ENCODE measurements at places on chromosomes 11 and 22.

DNA sequence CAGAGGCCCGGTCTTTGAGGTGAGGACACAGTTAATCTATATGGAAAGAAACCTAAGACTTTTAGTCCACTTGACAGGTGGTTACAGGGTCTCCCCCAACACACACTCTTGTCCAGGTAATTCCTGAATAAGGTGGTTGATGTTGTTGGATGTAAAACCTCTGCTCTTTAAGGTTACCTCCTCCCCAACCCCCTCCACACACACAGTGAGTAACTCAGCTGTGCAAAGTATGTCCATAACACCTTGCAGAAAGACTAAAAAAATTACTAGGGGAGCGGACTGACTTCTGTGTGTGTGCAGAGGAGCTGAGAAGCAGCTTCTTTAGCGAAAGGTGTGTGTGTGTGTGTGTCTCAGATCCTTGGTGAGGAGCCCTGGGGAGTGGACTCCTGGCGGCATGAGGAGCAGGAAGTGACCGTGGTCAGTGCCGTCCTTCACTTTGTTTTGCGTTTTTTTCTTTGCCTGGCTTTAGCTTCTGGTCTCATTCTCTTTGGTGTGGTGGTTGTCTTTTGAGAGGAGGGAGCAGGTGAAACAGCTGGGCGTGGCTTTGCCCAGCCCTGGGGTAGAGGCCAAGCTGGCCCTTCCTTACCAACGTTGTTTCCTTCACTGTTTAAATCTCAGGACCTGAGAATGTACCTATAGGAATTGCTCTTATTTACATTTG lies 1.7 kb downstream of the ZBED4 start:
- no peak for DNase-seq

GRCh38 chr11:118705111-118705741 lies 25.8 kb upstream of the TREH start:
- DNase-seq = no peak

DNA sequence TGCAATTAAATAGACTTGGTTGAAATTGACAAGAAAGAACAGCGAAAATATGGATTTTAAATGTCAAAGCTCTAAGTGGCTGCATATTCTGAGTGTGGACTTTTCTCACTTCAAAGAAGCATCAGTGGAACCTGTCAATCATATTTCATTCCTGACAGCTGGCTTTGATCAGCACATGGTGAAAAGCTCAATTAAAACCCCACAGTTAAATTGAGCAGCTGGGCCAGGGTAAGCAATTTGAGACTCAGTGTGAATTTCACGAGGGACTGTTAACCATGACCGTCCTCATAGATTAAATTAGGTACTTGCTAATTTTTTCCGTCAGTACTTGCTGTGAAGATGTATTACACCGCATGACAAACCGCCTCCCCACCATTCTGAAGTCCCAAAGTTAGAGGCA lies 11.0 kb upstream of the OR10D3 start:
- no peak for DNase-seq

- no peak for DNase-seq
Observed at GRCh38 chr11:47797633-47798032, 30.5 kb upstream of the FNBP4 start.

GRCh38 chr11:132052904-132053303 lies 682.5 kb downstream of the NTM start:
- no peak for DNase-seq

Data from tibial artery (tissue), 4 donors.